ENCODE measurements at places on chromosomes 6 and 20.

DNA sequence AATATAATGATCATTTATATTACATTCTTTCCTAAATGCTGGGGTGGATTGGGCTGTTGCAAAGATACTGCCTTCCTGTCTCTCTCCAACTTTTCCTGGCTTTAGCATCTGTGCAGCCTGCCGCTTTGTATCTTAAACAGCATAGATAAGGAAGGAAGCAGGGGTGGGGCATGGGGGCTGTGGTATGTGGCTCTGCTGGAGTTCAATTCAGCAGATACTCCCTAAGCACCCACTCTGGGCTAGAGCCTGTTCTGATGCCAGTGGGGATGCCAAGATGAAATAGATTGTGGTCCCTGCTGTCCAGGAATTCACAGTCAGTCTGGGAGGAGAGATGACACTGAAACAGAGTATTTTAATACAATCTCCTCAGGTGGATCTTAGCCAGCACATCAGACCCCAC lies 56.8 kb downstream of the EIF2S2 start:
- no peak for DNase-seq

DNA sequence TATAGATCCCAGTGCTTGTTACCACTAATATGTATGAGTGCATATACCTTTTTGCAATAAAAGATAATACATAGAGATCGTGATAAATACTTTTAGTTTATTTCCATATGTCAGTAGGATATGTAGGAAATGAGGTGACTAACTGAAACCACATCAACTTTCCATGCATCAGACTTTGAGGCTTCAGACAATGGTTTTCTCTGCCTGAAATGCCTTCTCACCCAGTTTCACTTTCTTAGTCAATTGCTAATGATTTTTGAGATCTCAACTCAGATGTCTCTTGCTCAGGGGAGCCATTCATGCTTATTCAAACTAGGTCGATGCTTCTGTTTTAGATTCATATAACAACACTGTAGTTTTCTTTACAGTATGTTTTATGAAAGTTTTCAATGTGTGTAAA lies 626.6 kb upstream of the ADGRB3 start:
- no peak for DNase-seq

DNA sequence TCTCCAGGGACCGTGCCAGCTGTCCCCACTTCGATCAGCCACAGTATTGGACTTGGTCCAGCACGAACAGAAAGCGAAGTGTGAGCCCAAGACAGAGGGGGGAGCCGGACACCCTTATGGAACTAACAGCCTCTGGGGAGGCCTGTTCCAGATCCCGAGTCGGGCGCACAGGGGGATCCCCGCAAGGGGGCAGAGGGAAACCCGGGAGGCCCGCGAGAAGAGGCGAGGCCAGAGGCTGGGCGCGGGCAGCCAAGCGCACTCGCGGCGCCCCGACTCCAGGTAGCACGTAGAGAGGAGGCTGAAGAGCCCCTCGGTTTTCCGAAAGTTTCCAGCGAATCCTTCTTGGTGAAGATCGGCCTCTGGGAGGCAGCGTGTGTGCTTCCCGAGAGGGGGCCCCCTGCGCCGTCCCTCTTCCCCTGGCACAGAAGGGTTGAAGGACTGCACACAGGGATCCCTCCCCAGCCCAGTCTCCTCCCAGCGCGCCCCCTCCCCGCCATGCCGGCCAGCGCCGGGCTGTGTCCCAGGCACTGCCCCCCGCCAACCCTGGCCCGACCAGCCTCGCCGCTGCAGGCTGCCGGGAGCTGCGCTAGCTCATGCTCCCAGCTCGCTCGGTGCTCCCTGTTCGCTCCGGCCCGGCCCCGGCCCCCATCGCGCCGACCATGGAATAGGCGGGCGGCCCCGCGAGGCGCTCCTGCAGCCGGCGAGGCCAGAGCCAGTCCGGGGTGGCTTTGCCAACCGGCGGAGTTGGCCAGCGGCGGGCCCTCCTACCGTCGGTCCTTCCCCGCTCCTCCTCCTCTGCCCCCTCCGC lies 577 bp upstream of the SLC24A3 start:
- no peak for DNase-seq

GRCh38 chr20:11118802-11119380 lies 445.1 kb upstream of the JAG1 start:
- no peak for DNase-seq

DNA sequence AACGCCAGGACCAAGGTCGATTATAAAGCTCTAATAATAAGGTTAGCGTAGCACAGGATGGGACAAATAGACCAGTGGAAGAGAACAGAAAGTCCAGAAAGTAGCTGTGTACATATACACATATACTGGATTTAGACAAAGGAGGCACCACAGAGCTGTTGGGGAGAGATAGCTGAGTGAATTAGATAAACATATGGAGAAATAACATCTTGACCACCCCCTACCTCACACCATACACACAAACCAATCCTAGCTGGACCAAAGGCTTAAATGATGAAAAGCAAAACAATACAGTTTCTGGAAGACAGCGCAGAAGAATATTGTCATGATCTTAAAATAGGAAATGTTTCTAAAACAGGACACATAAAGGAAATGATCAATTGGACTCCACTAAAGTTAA lies 112.9 kb downstream of the PXDC1 start:
- no peak for DNase-seq

DNA sequence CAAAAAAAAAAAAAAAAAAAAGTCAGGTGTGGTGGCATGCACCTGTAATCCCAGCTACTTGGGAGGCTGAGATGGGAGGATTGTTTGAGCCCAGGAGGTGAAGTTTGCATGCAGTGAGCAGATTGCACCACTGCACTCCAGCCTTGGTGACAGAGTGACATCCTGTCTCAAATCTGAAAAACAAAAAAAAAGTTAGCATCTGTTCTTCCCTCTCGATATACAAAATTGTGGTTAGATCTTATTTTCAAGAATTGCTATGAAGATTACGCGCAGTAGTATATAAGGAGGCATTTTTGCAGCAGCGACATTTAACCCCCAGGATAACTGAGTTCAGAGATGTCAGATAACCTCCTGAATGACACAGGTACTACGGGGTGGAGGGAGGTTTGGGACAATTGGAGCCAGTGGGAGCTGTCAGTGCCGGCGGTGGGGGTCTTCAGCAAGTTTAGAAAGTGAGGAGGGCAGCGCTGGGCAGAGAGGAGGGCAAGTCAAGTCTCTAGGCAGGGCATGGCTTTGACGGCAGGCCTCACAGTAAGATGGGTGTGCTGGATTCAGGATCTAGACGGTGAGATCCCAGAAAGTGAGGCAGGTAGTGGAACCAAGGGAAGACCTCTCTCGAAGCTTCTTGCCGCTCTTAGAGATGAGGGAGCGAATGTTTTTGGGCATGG lies 26.2 kb upstream of the MRPS18A start:
- no peak for DNase-seq

- DNase-seq, result no peak
Observed at GRCh38 chr20:62387933-62388635, 1.2 kb downstream of the RPS21 start.

- no peak for DNase-seq
Observed at GRCh38 chr6:91330896-91331295, 744.0 kb upstream of the MAP3K7 start.

DNA sequence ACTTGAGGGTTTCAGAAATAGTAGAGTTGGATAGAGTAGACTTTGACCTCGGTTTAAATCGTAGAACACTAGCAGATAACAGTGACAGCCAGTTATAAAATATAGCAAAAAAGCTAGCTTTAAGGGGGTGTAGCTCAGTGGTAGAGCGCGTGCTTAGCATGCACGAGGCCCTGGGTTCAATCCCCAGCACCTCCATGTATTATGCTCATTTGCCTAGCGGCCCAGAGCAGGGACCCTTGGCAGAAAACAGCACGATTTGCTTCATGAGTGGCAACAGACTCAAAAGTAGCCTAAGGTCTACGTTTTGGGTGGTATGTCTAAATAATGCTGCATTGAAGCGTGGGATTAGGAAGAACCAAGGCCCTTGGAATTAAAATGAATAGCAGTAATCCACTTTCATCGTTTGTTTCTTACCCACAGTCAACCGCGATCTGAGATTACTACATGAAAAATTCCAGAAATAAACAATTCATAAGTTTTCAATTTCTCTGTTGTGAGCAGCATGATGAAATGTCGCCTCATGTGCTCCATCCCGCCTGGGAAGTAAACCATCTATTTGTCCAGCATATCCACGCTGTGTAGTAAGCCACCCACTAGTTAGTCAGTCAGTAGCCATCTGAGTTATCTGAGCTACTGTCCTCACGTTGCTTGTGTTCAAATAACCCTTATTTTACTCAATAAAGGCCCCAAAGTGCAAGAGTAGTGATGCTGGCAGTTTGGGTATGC lies 184.9 kb downstream of the GPX5 start:
- DNase-seq, result no peak
